ENCODE measurements at places on chromosomes 3 and 15.

- no peak for DNase-seq
Observed at GRCh38 chr3:68060191-68060590, 405.8 kb upstream of the SUCLG2 start.

DNA sequence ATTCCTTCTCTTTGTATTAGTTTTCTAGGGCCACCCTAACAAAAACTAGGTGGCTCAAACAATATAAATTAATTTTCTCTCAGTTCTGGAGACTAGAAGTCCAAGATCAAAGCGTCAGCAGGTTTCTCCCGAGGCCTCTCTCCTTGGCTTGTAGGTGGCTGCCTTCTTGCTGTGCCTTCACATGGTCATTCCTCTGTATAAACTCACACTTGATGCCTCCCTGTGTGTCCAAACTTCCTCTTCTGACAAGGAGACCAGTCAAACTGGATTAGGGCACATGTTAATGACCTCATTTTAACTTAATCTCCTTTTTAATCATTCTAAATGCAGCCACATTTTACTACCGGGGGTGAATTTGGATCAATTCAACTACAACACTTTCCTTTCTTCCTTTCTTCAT, 691.1 kb downstream of the DIPK2A start:
- no peak for DNase-seq

DNA sequence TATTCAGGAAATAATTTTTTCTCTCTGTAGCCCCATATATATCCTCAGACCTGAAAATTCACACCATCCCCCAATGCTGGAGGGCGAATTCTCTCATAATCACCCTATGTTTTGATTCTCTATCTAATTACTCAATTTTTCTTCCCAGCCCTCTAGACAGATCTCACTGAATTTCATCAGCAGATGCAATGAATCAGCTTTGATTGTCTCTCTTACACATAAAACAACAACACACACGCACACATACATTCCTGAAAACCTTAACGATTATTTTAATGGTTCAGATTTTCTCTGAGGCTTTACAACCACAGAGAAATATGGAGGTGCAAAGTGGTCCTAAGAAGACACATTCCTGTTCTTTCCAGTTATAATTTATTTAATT, 11.1 kb downstream of the RBMS3 start:
- peak; percentile 31 for DNase-seq

DNA sequence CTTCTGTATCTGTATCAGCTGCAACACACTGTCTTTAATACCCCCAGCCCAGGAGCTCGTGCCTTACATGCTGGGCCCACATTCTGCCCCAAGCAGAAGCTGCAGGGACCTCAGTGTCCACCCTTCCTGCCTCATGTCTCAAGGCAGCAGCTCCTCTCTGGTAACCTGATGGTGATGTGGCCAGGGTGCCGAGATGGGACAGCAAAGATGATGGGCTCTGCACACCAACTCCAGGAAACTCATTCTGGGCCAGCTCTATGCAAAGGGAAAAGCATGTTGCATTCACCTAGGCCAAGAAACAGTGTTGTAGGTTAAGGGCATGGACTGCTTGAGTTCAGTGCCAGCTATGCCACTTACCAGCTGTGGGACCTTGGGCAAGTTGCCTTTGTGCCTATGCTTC, 79.5 kb upstream of the PRR23C start:
- DNase-seq = no peak

GRCh38 chr3:169118666-169119370, 544.7 kb downstream of the MECOM start:
- DNase-seq = peak; percentile 25

Measured in amniotic epithelial cell (primary cell).